ENCODE measurements at places on chromosomes 4 and X.

GRCh38 chr4:133156096-133156495, 7.0 kb downstream of the PCDH10 start:
- no peak for DNase-seq

GRCh38 chr4:134278675-134279074, 77.1 kb upstream of the PABPC4L start:
- DNase-seq, result no peak

- peak; percentile 4 for DNase-seq
Observed at GRCh38 chrX:111168314-111168713, 72.3 kb downstream of the PAK3 start.

DNA sequence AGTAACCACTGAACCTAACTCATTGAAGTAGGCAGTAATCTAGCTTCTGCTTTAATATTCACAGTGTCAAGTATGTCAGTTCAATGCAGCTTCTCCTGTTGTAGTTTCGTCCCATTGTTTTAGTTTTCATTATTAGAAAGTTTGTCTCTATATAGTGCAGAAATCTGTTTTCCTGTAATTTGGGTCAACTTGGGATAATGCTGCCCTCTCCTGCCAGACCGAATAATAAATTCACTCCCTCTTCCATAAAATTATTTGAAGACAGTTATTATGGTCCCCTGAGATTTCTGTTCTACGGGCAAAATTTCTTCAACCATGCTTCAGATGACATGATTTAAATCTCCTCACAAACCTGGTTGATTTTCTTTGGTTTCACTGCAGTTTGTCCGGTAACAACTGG, 4.6 kb upstream of the LUZP4 start:
- no peak for DNase-seq

- DNase-seq, result no peak
Observed at GRCh38 chrX:10095698-10096432, 60.9 kb upstream of the CLCN4 start.

GRCh38 chrX:15151267-15152186, 118.4 kb downstream of the ASB9 start:
- no peak for DNase-seq

GRCh38 chr4:21415728-21416127, 532.8 kb downstream of the KCNIP4 start:
- no peak for DNase-seq

DNA sequence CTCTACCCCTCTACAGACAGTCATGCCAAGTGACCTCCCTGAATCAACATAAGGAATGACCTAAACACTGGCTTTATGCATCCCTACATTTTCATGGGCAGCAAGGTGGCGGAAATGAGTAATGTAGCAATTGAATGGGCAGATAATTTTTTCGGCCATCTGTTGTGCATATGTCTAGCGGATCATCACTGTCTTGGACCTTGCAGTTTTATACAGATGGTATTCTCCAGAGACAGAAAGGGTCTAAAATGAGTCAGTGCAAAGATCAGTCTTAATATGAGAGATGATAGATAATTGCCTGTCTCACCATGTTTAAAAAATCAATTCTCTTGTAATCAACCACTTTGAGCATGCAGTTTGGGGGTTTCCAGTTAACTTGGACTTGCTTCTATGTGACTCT, 177.3 kb upstream of the DKK2 start:
- DNase-seq, result no peak

- no peak for DNase-seq
Observed at GRCh38 chr4:41709844-41710481, 38.6 kb downstream of the PHOX2B start.

DNA sequence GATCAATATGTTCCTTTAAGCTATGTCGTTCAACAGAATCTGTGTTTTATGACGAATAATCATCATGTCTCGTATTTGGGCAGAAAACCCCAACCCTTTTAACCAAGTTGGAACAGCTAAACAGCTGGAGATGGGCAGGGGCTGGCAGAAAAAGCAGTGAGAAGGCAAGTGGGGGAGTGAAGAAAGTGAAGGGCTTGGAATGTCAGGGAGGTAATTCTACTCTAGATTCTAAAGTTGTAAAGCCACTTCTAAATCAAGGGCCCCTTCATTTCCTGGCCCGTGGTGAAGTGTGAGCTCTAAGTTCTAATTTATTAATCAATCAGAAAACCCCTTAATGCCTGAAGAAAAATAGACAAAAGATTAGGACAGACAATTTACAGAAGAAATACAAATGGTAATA, 20.4 kb downstream of the SASH3 start:
- no peak for DNase-seq

All from ACHN (cell line).